ENCODE measurements at places on chromosomes 2 and 18. TPM values are rescaled to one million over a fixed set of nuclear protein-coding genes. Genes with fewer than 3 reads are reported as not detected.

The SULT1C2 gene
- not detected for total RNA-seq

The ICOS gene
- 111 TPM for total RNA-seq

The OTX1 gene
- not detected for total RNA-seq

The EPB41L3 gene
- total RNA-seq = 24.9 TPM

The HJURP gene
- total RNA-seq = 0.31 TPM

The ACTR2 gene
- total RNA-seq = 86.1 TPM

The INHA gene
- total RNA-seq = not detected

The LRATD1 gene
- under 0.01 TPM for total RNA-seq

The MYO3B gene
- total RNA-seq = 0.21 TPM

The BAZ2B gene
- total RNA-seq = 53.5 TPM

The FOXD4L1 gene
- total RNA-seq = 0.10 TPM

The IL18RAP gene
- total RNA-seq = 33.5 TPM

The RNF144A gene
- total RNA-seq = 22.8 TPM

The POMC gene
- 2.3 TPM for total RNA-seq

The ELMOD3 gene
- 12.8 TPM for total RNA-seq

The FOSL2 gene
- 171 TPM for total RNA-seq

The MARCO gene
- total RNA-seq = 5.8 TPM

The IMPACT gene
- 13.6 TPM for total RNA-seq

The HOXD10 gene
- not detected for total RNA-seq

The TLX2 gene
- total RNA-seq = 0.10 TPM

The CLIP4 gene
- 71.7 TPM for total RNA-seq

The NRBP1 gene
- 126 TPM for total RNA-seq

The MC5R gene
- not detected for total RNA-seq

The UGT1A10 gene
- total RNA-seq = not detected

The CRYGD gene
- not detected for total RNA-seq

The SERPINB11 gene
- total RNA-seq = not detected

The CCDC148 gene
- total RNA-seq = 0.42 TPM

The LHCGR gene
- not detected for total RNA-seq

The MYO1B gene
- 0.73 TPM for total RNA-seq

The SH3RF3 gene
- 2.2 TPM for total RNA-seq
